Activated CD4-positive, alpha-beta T cell treated with anti-CD3 and anti-CD28 coated beads, Interleukin-2, amount 50 U/mL, for 24 hours (primary cell): ENCODE measurements at places on chromosomes 1 and 21.

DNA sequence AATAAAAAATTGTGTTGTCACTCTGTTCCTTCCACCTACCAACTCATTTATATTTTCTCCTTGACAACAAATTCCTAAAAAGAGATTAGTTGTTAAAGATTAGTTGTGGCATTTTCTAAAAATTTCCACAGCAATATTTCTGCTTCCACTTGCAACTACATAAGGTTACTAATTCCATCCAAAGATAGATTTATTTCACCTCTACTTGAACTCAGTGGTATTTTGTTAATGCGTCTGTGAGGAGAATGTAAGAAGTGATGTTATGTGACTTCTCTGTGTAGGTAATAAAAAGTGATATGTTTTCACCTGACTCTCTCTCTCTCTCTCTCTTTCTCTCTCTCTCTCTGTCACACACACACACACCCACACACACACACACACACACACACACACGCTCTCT is 1104.8 kb downstream of the AMY1C start:
- no peak for DNase-seq

DNA sequence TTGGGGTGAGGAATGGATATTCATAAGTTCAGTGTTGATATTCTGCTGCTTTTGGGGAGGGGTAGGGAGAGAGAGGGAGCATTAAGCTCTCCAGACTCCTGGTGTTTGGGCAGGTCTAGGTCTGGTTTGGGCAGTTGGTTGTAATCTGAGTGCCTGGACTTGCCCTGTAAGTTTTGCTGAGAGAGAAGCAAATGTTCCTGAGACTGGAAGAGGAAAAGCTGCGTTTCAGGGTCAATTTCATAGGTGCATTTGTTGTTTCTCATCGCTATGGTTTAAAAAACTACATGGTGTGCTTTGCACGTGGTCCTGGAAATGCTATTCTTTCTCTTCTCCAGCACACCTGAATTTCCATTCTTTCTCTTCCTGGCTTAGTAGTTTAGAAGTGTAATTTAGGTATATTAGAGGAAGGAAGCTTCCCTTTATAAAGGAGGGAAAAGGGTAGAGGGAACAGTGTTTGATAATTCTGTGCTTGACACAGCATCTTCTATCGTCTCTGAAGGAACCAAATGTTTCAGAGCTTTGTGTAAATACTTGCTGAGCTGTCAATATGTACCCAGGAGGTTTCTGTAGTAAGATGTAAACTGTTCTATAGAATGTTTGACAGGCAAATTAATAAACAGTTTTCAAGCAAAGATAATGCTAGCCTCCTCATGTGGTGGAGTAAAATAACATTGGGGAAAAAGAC is 6.3 kb downstream of the ARID1A start:
- no peak for DNase-seq

DNA sequence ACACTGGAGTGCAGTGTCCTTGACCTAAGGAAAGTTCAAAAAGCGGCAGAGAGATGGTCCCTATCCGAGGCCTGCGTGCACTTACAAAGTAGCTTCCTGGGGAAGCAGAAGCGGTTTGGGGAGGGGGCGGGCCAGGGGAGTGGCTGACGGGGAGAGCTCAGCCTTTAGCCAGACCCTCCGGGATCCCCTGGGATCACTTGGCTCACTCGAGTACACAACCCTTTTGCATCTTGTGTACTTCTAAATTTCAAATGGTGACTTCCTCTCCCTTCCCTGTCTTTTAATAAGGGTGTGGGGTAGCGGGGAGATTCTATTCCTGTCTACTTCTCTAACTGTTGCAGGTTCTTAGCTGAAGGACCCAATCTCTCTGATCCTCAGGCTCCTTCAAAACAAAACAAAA is 18.1 kb upstream of the SNX27 start:
- no peak for DNase-seq

DNA sequence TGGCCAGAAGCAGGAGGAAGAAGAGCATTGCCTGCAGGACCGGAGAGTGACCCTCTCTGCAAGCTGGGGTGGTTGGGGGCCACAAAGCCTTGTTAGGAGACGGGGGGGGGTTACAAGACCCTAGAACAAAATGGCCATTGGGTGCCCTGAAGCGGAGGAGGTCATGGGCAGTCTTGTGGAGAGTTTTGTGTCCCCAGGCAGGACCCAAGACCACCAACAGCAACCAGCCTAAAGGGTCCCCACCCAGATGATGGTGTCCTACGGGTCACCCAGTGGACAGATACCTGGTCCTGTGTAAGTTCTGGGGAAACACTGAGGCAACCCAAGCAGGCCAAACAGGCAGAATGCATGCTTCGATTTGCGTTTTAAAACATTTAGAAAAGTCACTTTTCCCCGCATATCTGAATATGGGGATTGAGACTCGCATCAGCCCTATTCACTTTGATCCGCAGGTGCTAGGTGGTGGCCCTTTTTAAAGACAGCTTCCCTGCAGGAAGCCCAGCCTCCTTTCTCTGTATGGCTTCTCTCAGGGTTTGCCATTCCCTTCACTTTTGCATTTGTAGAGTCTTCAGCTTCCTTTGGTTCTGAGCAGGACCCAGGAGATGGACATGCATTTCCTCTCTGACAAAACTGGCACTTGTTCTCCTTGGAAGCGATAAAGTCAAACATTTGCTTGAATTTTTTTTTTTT is 21.1 kb downstream of the GNG4 start:
- DNase-seq: no peak

GRCh38 chr1:66764994-66765578 is 12.8 kb downstream of the DYNLT5 start:
- peak; percentile 52 for DNase-seq

- no peak for DNase-seq
Measured at GRCh38 chr21:38819719-38820159, 14.0 kb downstream of the ETS2 start.

DNA sequence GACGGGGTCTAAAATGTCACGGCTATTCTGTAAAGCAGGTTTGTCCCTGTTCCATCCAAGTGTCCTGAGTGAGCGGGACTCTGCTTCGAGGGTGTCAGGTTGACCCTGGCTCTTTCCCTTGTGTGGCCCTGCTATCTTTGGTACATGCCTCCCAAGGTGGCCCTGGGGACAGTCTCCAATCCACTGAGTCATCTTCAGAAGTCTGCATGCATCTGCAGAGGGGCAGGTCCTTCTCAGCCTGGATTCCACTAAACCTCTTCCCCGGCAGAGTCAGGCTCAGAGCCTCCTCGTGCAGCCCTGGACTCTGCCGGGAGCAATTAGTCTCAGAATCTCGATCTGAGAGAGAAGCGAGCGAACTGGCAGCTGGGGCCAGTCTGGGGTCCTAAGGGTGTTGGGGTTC is 50.1 kb upstream of the KCNJ15 start:
- DNase-seq: no peak
